ENCODE measurements at places on chromosomes 4 and X. TPM values are rescaled to one million over a fixed set of nuclear protein-coding genes. Genes with fewer than 3 reads are reported as not detected.

The PDZD4 gene
- 2.6 TPM for total RNA-seq

The UGT2B17 gene
- total RNA-seq = not detected

The GCNA gene
- total RNA-seq = 2.6 TPM

The MAGED1 gene
- 89.2 TPM for total RNA-seq

The TCEAL8 gene
- 99.2 TPM for total RNA-seq

The LONRF3 gene
- 3.7 TPM for total RNA-seq

The DCK gene
- total RNA-seq = 18.3 TPM

The IL2 gene
- not detected for total RNA-seq

The HSFX1 gene
- total RNA-seq = under 0.01 TPM

The TSPAN7 gene
- total RNA-seq = 25.6 TPM

The CPXCR1 gene
- not detected for total RNA-seq

The MAGEA11 gene
- total RNA-seq = not detected

The ZNF157 gene
- total RNA-seq = 0.52 TPM
